ENCODE measurements at places on chromosomes 7 and 10.
A peak's percentile ranks its signal among the peaks of the same experiment; 100 is the strongest.

GRCh38 chr7:82339958-82340357, 103.6 kb downstream of the CACNA2D1 start:
- no peak for DNase-seq

- DNase-seq = peak; percentile 37
Measured at GRCh38 chr10:99658622-99659030, 683 bp upstream of the ENTPD7 start.

DNA sequence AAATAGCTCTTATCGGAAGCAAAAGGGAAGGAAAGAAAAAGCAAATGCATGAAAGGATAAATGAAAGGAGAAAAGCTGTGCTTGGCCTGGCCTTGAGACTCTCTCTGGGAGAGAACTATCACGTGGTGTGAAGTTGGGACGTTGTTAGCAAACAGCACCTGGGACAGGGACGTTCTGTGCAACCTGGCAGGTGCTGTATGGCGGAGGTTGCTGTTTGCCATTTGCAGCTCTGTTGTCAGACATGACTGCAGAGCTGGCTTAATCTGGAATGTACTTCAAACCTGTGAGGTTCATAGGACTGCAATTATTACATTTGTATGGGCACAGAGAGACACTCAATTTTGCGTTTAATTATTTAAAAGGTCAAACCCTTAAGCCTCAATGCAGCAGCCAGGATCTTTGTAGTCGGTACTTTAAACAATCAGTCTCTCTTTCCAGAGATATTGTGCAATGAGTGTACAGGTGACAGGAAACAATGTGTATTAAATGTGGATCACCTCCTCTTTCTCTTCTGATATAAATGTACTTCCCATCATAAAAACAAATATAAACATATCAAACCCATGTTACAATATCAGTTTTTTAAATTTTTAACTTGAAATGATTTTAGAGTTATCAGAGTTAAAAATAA, 800.5 kb upstream of the KCND2 start:
- no peak for DNase-seq

GRCh38 chr7:35365523-35365922, 111.6 kb upstream of the TBX20 start:
- no peak for DNase-seq

DNA sequence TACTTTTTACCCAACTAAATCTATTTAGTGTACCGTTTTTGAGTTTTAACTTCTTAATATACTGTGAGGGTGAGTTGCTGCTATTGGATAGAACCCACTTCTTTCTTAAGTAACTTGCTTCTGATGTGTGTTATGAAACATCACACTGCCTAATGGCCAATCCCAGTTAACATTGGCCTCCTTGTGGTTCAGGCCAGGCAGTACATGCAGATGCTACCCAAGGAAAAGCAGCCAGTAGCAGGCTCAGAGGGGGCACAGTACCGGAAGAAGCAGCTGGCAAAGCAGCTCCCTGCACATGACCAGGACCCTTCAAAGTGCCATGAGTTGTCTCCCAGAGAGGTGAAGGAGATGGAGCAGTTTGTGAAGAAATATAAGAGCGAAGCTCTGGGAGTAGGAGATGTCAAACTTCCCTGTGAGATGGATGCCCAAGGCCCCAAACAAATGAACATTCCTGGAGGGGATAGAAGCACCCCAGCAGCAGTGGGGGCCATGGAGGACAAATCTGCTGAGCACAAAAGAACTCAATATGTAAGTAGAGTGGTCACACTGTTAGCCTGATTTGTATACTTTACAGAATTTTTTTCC, 39.7 kb downstream of the TES start:
- DNase-seq = no peak

GRCh38 chr7:36207451-36208291, 54.6 kb downstream of the EEPD1 start:
- DNase-seq = no peak

DNA sequence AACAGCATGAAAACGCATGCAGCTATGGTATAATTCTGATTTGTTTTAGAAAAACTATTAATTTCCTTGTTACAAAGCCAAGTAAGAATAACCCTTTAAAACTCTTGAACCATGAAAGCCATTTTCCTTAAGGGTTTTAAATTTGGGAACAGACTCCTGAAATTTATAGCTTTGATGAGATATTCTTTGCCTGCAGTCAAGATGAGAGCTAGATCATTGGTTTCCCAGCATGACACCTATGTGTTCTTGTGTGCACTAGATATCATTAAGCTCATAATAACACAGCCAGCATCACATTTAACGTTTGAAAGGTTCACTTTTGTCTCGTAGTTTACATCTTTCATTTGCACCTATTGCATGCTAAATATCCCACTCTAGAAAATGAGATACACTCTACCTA, 202.2 kb downstream of the PHF14 start:
- DNase-seq = no peak

GRCh38 chr7:16646472-16647072, 591 bp downstream of the BZW2 start:
- DNase-seq = no peak

DNA sequence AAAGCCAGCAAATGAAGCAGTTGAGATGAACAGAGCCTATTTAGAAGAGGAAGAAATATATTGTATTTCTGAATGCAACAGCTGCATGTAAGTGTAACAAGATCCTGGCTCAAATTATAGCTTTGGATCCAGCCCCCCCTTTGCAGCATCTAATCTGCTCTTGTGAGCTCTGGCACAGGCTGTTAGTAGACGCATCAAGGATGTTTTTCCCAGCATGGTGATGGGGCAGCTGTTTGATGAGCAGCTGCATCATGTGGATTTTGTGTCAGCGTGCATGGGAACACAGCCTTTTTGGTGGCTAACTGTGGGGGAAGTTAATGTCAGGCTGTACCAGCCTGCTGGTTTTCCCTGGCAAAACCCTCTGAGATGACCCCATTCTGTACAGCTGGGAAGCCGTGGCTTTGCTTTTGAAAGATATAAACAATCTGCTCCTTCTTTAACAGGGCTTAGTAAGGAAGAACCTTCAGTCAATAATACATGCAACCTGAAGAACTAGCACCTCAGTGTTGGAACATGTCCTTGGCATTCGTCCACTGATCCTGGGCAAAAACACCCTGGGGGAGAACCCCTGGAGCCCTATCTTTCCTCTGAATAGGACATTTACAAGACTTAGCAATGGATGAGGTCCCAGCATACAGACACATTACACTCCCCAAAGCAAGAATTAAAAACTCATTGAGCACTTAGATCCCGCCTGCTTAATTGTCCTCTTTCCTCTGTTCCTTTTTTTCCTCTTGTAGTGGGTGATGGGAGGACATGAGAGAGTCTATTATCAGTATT, 70.6 kb downstream of the NPS start:
- DNase-seq = no peak
